Tongue (tissue), 3 donors: ENCODE measurements at places on chromosomes 2 and 18. TPM values are rescaled to one million over a fixed set of nuclear protein-coding genes. Genes with fewer than 3 reads are reported as not detected.

The SLC14A1 gene
- 4.0 TPM for total RNA-seq

The KIAA2012 gene
- total RNA-seq: 0.21 TPM

The CCDC141 gene
- total RNA-seq: 39.1 TPM

The WNT10A gene
- total RNA-seq: 5.7 TPM

The CRYBA2 gene
- not detected for total RNA-seq

The CHRNG gene
- total RNA-seq: 19.5 TPM

The SERPINB12 gene
- total RNA-seq: 2.6 TPM

The DIPK1C gene
- total RNA-seq: 7.9 TPM

The CTIF gene
- 23.4 TPM for total RNA-seq

The IL36A gene
- total RNA-seq: 0.72 TPM

The TLX2 gene
- total RNA-seq: not detected

The SERPINB11 gene
- 1.0 TPM for total RNA-seq

The GALR1 gene
- 0.21 TPM for total RNA-seq

The SCYGR4 gene
- not detected for total RNA-seq

The LYG1 gene
- total RNA-seq: 0.41 TPM

The NTSR2 gene
- total RNA-seq: not detected

The SOX11 gene
- 15.8 TPM for total RNA-seq

The ASB18 gene
- total RNA-seq: 3.5 TPM

The ZNF519 gene
- total RNA-seq: 11.6 TPM

The NYAP2 gene
- total RNA-seq: 0.10 TPM

The LRP1B gene
- total RNA-seq: 4.6 TPM

The HDLBP gene
- 509 TPM for total RNA-seq

The ARPC2 gene
- total RNA-seq: 213 TPM

The UGT1A5 gene
- total RNA-seq: 0.51 TPM

The TFPI gene
- total RNA-seq: 52.1 TPM

The DCDC2C gene
- not detected for total RNA-seq

The ECEL1 gene
- 0.31 TPM for total RNA-seq

The CRACDL gene
- 5.7 TPM for total RNA-seq

The NEB gene
- 2,139 TPM for total RNA-seq

The CERKL gene
- not detected for total RNA-seq

The VWA3B gene
- 0.10 TPM for total RNA-seq

The OR6B3 gene
- total RNA-seq: not detected

The SNRPD1 gene
- total RNA-seq: 11.5 TPM

The VWC2L gene
- not detected for total RNA-seq
